ENCODE measurements at places on chromosomes 3 and 15.

- DNase-seq: no peak
These were observed 166.0 kb downstream of the DPH6 start for GRCh38 chr15:35379972-35380371.

DNA sequence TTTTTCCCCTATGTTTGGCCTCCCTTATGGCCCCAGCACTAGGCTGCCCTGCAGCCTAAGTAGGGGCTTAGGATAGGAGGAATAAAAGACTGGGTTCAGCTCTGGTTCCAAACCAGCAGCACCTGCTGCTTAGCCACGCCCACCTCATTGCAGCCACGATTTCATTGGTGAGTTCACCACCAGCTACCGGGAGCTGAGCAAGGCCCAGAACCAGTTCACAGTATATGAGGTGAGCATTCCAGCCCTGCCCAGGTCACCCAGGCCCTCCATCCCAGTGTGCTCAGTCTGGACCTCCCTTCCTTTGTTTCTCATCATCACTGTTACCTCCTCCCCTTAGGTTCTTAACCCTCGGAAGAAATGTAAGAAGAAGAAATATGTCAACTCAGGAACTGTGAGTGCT, 11.5 kb downstream of the CPNE9 start:
- no peak for DNase-seq

- no peak for DNase-seq
These were observed 3.4 kb upstream of the KNL1 start for GRCh38 chr15:40590667-40591050.

GRCh38 chr15:90592131-90592881, 62.6 kb downstream of the CRTC3 start:
- DNase-seq: no peak

DNA sequence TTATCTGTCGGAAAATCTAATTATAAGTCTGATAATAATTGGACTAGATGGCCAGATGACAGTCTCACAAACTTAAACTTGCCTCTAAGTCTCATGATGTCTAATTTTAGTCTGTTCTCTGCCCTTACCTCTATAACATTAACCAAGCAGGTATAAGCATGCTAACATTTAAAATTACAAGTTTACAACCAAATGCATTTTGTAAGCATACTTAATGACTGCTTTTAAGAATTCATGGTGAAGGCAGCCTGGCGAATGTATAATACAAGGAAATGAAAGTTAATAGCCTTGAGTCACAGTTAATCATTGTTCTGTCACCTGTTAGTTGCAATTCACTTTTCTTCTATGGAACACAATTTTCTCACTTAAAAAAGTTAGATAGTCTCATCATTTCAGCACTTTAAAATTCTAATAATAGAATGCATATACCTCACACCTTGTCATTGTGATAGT, 16.5 kb downstream of the BCHE start:
- DNase-seq: no peak
